ENCODE measurements at places on chromosomes 5 and 9. TPM values are rescaled to one million over a fixed set of nuclear protein-coding genes. Genes with fewer than 3 reads are reported as not detected.

GRCh38 chr5:132556763-132557477, at the start of gene RAD50:
Gene RAD50, plus strand, starts transcription at chr5:132556977. Its CDS starts 348 bp downstream, at chr5:132557325.
- H3K27me3 ChIP-seq, result no peaks in the 10 kb centered on the region
- H3K4me3 ChIP-seq, result peak within 1 kb of the TSS; percentile 96
- DNase-seq, result peak; percentile 90
- peaks cover 26% of the 10 kb centered on the region for H3K4me1 ChIP-seq
- H3K36me3 ChIP-seq, result no peaks in the 10 kb centered on the region

- H3K27ac ChIP-seq, result peak overlapping the region; percentile 50
- H3K36me3 ChIP-seq, result peaks cover 29% of the 10 kb centered on the region
- no peaks in the 10 kb centered on the region for H3K27me3 ChIP-seq
- H3K4me1 ChIP-seq, result peaks cover 35% of the 10 kb centered on the region
Observed at GRCh38 chr9:70110194-70111041, 66.8 kb downstream of the MAMDC2 start.

DNA sequence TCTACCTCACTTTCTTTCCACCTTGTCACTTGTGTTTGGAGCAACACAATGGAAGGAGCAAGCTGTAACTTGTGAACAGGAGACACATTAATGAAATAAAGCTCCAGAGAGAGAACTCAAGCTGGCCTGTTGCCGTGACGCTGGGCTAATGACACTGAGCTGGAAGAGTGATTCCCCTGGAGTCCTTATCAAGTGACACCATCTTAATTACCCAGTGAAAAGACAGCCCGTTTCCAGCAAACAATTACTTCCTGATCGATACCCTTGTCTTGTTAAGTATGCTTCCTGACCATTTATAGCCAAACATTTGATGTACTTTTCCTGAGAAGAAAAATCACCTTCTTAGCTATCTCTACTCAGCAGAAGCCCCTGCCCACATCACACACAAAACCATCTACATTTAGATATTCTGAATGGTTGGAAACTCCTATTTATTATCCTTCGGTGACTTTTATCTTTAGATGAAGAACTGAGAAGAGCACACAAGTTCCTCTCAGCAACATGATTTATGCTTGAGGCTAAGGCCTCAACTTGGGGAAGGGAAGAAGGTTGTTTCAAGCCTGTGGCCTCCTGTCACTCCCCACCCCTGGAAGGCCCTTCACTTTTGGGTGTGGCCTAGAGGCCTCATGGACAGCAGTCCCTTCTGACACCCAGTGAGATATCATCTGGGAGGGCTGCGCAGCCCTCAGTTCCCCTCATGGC, 34.1 kb downstream of the CRHBP start:
- H3K27me3 ChIP-seq, result no peaks in the 10 kb centered on the region
- H3K36me3 ChIP-seq, result no peaks in the 10 kb centered on the region
- no peak for DNase-seq
- no peak overlapping the region for H3K4me3 ChIP-seq

DNA sequence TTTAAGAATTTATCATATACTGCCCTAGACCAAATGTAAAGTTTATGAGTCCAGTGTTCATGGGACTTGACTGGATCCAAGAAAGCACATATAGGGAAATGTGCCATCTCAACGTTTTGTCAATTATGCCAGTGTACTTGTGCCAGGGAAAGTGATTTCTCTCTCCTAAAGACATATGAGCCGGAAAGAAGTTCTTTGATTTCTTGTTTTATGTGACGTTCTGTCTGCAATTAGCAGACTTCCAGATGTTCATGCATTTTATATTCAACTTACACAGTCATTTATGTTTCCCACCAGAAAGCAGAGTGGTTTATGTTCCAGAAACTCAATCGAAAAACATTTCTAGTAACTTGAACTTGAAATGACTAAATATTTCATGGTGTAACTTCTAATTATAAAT, 203.8 kb downstream of the FAM170A start:
- peaks cover 8% of the 10 kb centered on the region for H3K27me3 ChIP-seq
- no peak for DNase-seq
- H3K4me1 ChIP-seq, result peaks cover 8% of the 10 kb centered on the region
- no peak overlapping the region for H3K27ac ChIP-seq

GRCh38 chr5:136020383-136021015, 8.3 kb upstream of the TGFBI start:
- no peaks in the 10 kb centered on the region for H3K27me3 ChIP-seq
- peak overlapping the region; percentile 24 for H3K4me3 ChIP-seq
- H3K36me3 ChIP-seq, result no peaks in the 10 kb centered on the region

GRCh38 chr5:84385705-84386104, 1.0 kb upstream of the EDIL3 start:
- H3K27me3 ChIP-seq, result no peaks in the 10 kb centered on the region
- peaks cover 14% of the 10 kb centered on the region for H3K36me3 ChIP-seq
- DNase-seq, result no peak

DNA sequence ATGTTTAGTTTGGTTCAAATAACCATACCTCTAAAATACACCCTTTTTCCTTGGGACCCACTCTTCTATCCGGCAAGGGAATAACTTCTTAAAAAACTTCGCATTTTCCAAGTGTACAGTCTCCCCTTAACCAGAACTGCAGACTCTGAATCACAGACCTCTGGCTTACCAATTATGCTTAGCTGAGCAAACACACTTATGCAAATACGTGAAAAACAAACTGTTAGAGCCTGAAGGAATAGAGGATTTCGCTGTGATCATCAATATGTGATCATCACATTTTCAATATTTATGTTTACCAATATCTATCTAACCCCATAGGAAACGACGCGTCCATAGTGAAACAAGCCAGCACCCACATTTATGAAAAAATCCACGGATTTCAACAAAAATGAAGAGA, 1.3 kb downstream of the LPAR1 start:
- peak overlapping the region; percentile 83 for H3K4me3 ChIP-seq
- H3K4me1 ChIP-seq, result peaks cover 52% of the 10 kb centered on the region
- H3K27me3 ChIP-seq, result no peaks in the 10 kb centered on the region
- no peak for DNase-seq

Gene TIMD4
- not detected for total RNA-seq

Gene PCDHGA2
- total RNA-seq, result 0.23 TPM

DNA sequence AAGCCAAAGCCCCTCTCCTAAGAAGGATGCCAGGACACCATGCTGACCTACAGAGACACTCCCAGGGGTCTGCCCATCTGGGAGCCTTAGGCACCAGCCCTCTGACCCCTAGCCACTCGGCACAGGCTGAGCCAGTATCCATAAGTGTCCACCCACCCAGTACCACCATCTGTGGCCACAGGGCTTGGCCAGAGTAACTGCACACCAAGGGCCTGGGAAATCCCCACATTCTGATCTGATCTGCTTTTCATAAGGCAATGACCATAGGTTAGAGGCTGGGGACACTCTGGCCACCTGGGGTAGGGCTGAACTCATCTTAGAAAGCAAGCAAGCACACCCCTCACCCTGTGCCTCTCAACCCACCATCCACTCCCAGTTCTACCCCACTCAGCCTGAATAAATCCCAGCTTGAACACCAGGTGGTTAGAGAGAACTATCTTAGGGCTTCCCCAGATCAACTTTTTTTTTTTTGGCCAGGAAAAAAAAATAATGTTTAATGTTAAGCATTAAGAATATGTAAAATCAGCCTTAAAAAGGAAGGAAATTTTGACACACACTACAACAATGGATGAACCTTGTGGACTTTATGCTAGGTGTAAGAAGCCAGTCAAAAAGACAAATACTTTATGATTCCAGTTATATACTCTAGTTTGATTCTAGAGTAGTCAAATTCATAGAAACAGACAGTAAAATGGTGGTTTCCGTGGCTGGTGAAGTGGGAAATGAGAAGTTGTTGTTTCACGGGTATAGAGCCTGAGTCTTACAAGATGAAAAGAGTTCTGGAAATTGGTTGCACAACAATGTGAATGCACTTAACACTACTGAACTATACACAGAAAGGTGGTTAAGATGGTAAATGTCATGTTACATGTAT, 6.2 kb downstream of the GNPDA1 start:
- H3K27me3 ChIP-seq, result no peaks in the 10 kb centered on the region
- no peak for DNase-seq
- H3K4me3 ChIP-seq, result no peak overlapping the region
- H3K27ac ChIP-seq, result peak overlapping the region; percentile 23

Gene TRIM36
- total RNA-seq, result 4.6 TPM

- H3K27me3 ChIP-seq, result no peaks in the 10 kb centered on the region
- H3K4me3 ChIP-seq, result no peak overlapping the region
- H3K36me3 ChIP-seq, result no peaks in the 10 kb centered on the region
- peaks cover 45% of the 10 kb centered on the region for H3K4me1 ChIP-seq
- H3K27ac ChIP-seq, result no peak overlapping the region
Observed at GRCh38 chr5:91159647-91160046, 223.5 kb downstream of the ARRDC3 start.

DNA sequence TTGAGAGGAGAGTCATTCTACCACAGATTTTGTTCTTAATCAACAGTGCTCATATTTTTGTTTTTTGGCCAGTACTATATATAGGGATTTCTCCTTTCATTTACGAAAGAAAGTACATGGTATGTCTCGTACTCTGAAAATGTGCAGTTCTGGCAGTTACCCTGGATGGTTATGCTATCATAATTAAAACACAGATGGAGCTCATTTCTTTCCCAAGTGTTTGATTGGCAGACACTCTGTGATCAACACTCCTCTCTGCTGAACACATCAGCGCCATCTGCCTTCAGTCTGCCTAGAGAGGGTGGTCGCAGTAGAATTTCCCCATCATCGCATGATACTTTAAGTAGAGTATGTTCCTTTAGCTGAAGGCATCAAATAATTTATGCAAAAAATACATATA, 64.5 kb downstream of the PAM start:
- no peak overlapping the region for H3K27ac ChIP-seq
- DNase-seq, result no peak

- H3K36me3 ChIP-seq, result no peaks in the 10 kb centered on the region
- no peak for DNase-seq
- no peak overlapping the region for H3K4me3 ChIP-seq
- H3K27me3 ChIP-seq, result no peaks in the 10 kb centered on the region
Observed at GRCh38 chr9:12972608-12973589, 198.1 kb downstream of the LURAP1L start.

GRCh38 chr9:2645569-2645968, 24.0 kb downstream of the VLDLR start:
- no peak for DNase-seq
- peaks cover 80% of the 10 kb centered on the region for H3K36me3 ChIP-seq
- no peak overlapping the region for H3K27ac ChIP-seq
- H3K27me3 ChIP-seq, result no peaks in the 10 kb centered on the region

DNA sequence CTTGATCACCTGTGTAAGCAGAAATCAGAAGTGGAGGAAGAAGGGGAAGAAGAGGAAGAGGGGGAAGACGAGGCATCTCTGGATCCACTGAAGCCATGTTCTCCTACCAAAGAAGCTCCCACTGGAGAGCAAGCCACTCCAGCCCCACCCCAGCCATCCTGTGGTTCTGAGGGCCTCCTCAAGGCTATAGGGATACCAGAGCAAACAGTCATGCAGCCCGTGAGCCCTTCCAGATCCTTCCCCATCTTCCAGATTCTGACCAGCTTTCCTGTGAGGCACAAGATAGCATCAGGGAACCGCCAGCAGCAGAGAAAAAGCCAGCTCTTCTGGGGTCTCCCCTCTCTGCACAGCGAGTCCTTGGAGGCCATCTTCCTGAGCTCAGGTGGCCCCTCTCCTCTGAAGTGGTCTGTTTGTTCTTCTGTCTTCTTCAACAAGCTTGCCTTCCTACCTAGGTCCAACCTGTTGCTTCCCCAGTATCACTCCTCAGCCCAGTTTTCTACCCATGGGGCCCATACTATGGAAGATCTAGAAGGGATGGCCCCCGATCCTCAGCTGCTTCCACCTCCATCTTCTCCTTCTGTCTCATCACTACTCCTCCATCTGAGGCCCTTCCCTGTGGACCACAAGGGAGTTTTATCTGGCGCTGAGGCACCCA, 29.4 kb downstream of the VCP start:
- no peak overlapping the region for H3K27ac ChIP-seq
- peaks cover 18% of the 10 kb centered on the region for H3K36me3 ChIP-seq
- peaks cover 13% of the 10 kb centered on the region for H3K4me1 ChIP-seq

DNA sequence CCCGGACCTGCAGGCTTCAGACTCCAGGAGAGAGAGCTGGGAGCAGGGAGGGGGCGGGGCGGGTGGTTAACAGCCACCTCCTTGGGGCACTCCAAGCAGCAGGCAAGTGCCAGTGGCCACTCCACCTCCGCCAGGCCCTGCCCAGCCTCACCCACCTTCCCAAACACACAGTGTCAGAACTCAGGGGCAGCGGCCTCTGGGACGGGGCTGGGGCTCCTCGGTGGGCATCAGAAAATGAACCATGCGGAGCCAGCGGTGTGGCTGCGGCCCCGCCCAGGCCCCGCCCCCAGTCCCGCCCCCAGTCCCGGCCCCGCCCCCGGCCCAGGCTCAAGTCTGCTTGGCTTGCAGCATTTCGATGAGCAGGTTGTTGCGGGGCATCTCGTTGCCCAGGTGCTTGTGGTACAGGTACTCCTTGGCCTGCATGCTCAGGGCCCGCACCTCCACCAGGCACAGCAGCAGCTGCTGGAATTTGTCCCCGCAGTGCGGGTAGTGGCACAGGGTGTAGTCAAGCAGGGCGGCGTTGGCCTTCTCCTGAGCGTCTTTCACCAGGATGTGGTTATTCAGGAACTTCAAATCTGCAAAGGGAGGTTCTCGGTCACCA, 24.7 kb downstream of the NR5A1 start:
- H3K4me1 ChIP-seq, result peaks cover 5% of the 10 kb centered on the region
- no peak for DNase-seq
- no peaks in the 10 kb centered on the region for H3K36me3 ChIP-seq
- H3K27ac ChIP-seq, result no peak overlapping the region
- no peak overlapping the region for H3K4me3 ChIP-seq

Gene GPR151
- not detected for total RNA-seq

Gene ZDHHC11B
- not detected for total RNA-seq

Gene LHX3
- not detected for total RNA-seq

Gene NR4A3
- total RNA-seq, result 1.2 TPM

DNA sequence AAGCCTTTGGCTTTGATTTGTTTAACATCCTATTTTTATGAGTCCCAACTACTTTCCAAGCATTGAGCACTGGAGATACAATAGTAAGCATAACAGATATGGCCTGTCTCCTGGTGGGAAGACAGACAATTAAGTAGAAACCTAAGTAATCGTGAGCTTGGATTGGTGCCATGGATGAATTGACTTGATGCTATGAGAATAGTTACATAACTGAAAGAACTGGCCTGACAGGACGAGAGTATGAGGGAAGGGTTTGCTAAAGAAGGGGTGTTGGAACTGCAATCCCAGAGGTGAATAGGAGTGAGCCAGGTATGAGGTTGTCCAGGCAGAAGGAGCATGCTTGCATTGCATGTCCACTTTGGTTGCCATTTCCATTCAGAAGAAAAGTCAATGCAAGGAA, 52.4 kb downstream of the GPR21 start:
- no peak for DNase-seq
- peak overlapping the region; percentile 29 for H3K27ac ChIP-seq
- peaks cover 56% of the 10 kb centered on the region for H3K36me3 ChIP-seq
- H3K4me3 ChIP-seq, result no peak overlapping the region
- H3K27me3 ChIP-seq, result no peaks in the 10 kb centered on the region

Gene ARHGEF39
- total RNA-seq, result 0.85 TPM

Gene DRD1
- total RNA-seq, result 0.35 TPM

- peaks cover 25% of the 10 kb centered on the region for H3K4me1 ChIP-seq
- H3K36me3 ChIP-seq, result peaks cover 58% of the 10 kb centered on the region
- no peak overlapping the region for H3K27ac ChIP-seq
Observed at GRCh38 chr9:121780177-121781040, 129.0 kb downstream of the DAB2IP start.

- H3K4me3 ChIP-seq, result no peak overlapping the region
- no peaks in the 10 kb centered on the region for H3K4me1 ChIP-seq
- no peaks in the 10 kb centered on the region for H3K27me3 ChIP-seq
- DNase-seq, result no peak
- peaks cover 26% of the 10 kb centered on the region for H3K36me3 ChIP-seq
Observed at GRCh38 chr5:119120893-119121292, 50.0 kb downstream of the DMXL1 start.

- no peaks in the 10 kb centered on the region for H3K27me3 ChIP-seq
- no peaks in the 10 kb centered on the region for H3K4me1 ChIP-seq
- DNase-seq, result peak; percentile 73
- no peak overlapping the region for H3K4me3 ChIP-seq
- H3K36me3 ChIP-seq, result no peaks in the 10 kb centered on the region
Observed at GRCh38 chr9:63859475-63860215, 1425.4 kb downstream of the FOXD4L5 start.
